Stimulated activated CD4-positive, alpha-beta T cell treated with anti-CD3 and anti-CD28 coated beads, TNF-alpha, amount 100 ng/mL, for 1 hour (primary cell): ENCODE measurements at places on chromosomes 4 and X.

GRCh38 chr4:55854129-55854528 is 681 bp downstream of the EXOC1 start:
- no peak for DNase-seq

DNA sequence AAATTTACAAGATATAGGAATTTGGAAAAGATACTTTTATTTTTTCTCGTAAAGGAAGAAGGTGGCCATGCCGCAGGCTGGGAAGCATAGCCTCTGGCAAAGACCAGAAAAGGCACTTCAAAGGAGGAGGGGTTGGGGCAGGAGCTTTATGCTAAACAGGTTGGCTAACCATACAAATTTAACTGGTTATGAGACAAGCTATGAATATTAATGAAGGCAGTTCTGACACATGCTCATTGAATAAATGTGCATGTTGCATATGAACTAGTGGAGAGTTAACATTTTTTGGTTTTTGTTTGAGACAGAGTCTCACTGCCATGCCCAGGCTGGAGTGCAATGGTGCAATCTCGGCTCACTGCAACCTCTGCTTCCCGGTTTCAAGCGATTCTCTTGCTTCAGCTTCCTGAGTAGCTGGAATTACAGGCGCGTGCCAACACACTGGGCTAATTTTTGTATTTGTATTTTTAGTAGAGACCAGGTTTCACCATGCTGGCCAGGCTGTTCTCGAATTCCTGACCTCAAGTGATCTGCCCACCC is 36.5 kb downstream of the GALNTL6 start:
- DNase-seq, result no peak

DNA sequence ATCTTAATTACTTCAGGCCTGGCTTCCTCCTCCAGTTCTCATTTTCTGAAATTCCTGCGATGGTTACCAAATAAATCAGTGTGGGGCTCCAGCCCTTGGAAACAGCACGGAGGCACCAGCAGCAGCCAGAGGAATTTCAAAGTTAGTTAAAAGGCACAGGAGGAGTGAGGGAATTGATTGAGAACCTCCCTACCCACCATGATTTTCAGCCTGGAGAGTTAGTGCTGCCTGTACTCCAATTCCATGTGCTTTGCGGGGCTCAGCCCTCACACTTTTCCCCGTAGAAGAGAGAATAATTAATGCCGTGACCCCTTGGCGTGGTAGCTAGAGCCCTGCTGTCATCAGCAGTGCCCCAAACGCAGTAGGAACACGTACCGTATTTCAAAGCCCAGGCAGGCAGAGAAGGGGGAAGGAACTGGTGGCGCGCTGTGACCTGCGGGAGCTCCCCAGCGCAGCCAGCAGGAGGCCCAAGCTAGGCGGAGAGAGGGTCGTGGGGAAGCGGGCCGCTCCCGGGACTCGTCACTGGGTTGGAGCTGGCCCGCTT is 84.0 kb upstream of the IGFBP7 start:
- DNase-seq, result no peak

DNA sequence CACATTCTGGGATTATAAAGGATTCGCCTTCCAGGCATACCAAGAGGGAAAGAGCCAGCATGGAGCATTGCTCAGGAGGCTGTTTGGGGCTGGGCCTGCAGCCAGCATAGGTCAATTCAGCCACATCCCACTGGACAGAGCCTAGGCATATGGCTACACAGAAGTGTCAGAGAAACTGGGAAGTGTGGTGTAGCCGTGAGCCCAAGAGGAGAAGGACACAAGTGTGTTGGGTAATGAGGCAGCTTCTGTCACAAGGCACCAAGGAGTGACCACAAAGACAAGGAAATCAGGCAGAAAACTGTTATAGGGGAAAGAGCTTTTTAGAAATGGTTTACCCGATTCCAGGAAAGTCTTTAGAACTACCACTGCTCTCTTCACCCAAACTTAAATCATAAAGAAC is 178.6 kb upstream of the TBL1X start:
- no peak for DNase-seq

DNA sequence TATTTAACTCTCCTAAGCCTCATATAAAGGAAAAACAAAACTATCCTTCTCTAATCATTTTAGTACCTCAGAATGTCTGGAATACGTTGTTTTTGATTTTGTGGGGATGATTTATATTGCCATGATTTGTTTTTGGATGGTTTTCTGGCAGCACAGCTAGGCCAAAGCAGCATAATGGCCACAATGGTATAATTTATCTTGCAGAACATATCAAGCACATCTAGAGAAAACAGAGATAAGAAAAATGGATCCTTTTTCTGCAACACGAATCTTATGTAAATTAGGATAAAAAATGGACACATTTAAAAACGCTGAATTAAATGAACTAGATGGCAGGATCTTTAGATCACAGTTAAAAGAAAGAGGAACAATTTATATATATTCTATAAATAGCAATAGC is 269.9 kb upstream of the FAT4 start:
- DNase-seq, result no peak

DNA sequence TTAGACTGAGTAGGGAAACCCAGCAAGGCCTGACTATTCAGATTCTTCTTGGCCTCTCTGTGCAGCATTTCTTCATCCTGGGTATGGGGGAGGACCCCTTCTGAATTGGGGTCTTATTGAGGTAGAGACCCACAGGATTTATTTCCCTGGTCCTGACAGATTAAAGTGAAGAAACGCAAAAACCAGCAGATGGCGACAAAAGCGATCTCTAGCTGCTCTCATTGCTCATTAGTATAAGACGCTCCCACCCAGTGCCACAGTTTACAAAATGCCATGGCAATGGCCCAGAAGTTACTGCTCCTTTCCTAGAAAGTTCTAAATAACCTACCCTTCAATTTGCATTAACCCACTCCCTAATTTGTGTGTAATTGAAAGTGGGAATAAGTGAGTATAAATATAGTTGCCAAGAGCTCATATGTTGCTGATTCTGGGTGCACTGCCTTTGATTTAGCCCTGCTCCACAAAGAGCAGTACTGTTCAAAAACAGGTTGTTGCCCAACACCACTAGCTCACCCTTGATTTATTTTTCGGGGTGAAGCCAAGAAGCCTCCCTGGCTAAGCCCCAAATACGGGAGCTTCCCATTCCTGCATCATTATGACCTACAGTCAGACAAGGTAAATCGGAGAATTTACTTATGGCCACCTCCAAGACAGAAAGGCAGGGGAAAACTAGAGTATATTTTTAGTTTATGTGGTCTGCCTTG is 3.7 kb upstream of the BEX4 start:
- no peak for DNase-seq

DNA sequence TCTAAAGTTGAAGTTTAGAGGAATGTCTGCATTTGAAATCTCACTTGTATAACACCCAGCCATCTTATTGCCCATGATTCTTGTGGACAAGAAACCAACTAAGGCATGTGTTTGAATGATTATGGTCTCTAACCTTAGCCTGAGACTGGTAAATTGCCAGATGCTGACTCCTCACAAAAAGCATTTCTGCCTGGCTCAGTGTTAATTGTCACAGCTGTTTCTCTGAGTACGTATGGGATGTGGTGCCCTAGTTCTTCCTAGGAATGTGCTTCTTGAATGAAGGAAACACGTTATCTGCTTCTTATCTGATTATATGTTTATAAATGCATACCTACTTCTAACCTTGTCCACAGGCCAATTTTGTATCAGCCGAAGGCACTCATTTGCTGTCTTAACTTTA is 63.1 kb upstream of the NDP start:
- DNase-seq, result no peak

DNA sequence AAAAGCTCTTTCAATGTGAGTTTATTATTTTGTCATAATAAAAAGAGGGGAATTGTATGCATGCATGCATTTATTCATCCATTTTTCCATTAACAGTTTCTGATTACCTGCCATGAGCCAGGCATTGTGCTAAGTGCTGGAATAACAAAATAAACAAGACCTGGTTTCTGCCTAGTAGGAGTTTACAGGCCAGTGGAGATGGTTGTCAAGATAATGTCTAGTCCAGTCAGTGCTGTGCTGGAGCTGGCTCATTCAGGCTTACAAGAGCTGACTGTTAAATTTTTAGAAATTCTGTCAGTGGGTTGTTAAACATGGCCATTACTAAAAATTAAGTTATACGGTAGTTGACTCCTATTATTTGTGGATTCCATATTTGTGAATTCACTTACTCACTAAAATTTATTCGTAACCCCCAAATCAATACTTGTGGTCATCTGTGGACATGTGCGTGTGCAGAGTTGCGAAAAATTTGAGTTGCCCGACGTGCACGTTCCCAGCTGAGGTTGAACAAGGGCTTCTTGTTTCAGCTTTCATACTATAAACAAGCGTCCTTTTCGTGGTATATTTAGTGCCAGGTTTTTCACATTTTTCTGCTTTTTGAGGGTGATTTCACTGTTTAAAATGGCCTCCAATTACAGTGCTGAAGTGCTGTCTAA is 172.3 kb upstream of the RPS6KA3 start:
- DNase-seq, result no peak

GRCh38 chrX:12223650-12224049 is 85.4 kb downstream of the FRMPD4 start:
- DNase-seq, result no peak

DNA sequence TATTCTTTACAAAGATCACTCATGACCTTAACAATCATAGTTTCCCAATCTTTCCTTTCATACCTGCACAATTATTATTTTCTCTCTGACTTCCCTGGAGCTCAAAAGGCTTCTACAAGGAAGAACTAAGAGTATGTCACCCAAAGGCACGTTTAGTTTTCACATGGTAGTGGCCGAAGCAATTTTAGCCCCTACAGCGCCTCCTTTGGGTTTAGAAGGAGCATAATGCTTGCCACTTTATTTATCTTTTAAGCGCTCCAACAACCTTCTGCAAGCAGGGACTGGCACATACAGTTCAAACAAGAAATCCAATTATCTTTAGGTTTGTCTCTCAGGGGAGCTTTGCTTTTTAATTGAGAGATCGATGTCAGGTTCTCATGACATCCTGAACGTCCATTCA is 42.0 kb upstream of the IGSF1 start:
- DNase-seq, result no peak

- DNase-seq, result no peak
Observed at GRCh38 chrX:65932173-65933084, 107.5 kb downstream of the VSIG4 start.

GRCh38 chrX:123303429-123303828 is 119.4 kb downstream of the GRIA3 start:
- no peak for DNase-seq

GRCh38 chrX:147953976-147954375 is 27.2 kb upstream of the FMR1NB start:
- DNase-seq, result no peak

- no peak for DNase-seq
Observed at GRCh38 chrX:25733148-25733547, 405.0 kb upstream of the MAGEB18 start.

- DNase-seq, result no peak
Observed at GRCh38 chr4:159258889-159259560, 156.1 kb downstream of the RAPGEF2 start.

DNA sequence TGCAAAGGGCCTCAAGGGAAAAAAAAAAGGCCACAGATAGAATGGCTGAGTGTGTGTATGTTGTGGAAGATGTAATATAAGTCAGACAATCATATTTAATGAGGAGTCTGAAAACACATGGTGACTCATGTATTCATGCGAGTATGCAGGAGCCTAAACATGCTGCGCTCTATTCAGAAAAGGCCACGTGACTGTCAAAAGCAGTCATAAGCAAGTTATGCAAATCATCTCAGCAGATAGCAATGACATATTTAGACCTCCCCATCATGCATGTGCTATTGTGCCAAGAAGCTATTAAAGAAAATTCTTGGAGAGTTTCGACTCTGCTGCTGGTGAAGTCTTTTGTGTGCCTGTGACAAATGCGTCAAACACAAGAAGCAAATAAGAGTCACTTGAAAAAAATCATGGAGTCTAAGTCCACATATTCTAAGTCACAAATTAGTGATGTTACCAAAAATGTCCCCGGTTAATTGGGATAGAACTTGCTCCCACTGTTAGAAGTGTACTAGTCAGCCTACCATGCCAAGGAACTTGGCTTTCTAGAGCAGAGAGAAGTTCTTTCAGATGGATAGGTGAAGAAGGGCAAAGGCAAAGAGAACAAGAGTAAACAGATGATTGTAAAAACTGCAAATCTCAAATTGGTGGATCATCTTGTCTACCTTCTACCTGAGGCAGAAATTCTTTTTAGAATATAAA is 5.0 kb downstream of the LNX1 start:
- no peak for DNase-seq

GRCh38 chrX:139909712-139910111 is 23.1 kb downstream of the ATP11C start:
- DNase-seq, result no peak

- DNase-seq, result no peak
Observed at GRCh38 chrX:137847376-137847775, 281.4 kb downstream of the ZIC3 start.

DNA sequence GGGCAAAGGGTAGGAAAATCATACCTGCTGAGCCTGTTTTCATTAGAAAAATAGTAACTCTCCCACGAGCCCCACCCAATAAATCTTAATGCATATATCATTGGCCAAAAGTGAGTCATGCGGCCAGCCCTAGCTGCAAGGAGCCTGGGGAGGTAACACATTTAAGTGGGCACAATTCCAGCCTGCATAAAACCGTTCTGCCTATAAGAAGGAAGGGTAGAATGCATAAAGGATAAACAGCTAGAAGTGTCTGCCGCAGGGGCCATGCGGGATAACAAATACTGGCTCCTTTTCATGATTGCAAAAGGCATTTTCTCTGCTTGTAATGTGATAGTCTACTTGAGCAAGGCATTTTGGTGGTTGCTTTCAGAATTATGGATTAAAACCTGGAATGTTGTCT is 37.1 kb downstream of the EFHC2 start:
- DNase-seq, result no peak

DNA sequence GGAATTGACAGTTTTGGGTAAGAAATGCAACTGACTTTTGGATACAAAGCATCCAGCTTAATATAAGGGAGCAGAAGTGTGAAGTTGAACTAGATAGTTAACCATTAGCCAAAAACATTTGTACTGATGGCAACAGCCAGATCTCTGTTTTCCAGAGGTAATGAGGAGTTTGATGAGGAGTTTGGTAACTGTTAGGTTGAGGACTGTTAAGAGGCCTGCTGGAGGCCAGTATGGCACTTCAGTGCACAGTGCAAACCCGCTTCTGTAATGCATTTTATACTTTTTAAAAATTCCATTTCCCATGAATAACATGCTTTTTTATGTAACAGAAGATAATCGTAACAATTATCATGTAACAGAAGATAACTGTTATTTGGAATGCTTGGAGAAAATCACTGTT is 30.0 kb downstream of the CDKL5 start:
- DNase-seq, result no peak
